ENCODE measurements at places on chromosomes 5 and 9.

DNA sequence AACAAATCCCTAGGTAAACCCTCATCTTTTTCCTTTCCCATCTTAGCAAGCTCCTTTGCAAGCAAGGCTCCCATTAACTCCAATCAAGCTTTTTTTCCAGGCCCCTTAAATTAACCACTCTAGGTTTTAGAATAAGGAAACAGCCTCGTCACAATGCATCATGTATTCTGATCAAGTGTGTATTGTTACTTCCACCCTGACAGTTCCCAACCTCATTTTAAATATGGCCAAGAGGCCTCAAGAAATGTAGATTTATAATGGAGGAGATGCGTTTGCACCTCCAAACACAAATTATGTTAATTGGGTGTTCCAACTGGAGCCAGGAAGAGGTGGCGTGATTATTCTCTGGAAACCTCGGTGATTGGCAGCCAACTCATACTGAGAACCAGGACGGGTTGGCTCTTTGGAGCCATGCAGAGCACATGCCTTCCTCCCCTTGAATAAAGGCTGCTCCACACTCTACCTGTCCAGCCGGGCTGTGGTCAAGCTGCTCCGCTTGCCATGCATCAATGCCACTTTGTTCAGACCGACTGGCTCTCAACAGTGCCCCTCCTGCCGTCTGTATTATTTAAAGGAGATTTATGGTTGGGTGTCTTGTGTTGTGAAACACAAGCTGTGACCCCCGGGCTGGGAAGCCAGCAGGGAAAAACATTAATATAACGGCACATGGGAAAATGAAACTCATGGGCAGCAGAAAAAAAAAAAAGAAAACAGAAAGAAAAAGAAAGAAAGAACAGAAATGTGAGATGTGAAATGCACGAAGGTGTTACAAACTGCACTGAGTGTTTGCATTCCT lies 191.1 kb downstream of the EBF1 start:
- DNase-seq = no peak

DNA sequence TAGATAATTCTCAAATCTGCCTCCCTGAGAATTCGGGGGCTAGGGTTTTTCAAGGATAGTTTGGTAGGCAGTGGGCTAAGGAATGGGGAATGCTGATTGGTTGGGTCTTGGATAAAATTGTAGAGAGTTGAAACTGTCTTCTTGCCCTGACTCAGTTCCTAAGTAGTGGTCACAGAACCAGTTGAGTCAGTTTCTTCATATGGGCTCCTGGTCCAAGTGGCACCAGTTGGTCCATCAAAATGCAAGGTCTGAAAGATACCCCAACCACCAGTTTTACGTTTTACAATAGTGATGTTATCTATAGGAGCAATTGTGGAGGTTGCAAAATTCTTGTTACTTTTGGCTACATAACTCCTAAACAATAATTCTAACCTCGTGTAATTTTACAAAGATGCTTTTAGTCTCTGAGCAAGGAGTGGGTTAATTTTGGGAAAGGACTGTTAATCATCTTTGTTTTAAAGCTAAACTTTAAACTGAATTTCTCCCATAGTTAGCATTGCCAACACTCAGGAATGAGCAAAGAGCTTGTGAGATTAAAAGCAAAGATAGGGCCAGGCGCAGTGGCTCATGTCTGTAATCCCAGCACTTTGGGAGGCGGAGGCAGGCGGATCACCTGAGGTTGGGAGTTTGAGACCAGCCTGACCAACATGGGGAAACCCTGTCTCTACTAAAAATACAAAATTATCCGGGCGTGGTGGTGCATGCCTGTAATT lies 7.7 kb downstream of the CDK7 start:
- DNase-seq = no peak

DNA sequence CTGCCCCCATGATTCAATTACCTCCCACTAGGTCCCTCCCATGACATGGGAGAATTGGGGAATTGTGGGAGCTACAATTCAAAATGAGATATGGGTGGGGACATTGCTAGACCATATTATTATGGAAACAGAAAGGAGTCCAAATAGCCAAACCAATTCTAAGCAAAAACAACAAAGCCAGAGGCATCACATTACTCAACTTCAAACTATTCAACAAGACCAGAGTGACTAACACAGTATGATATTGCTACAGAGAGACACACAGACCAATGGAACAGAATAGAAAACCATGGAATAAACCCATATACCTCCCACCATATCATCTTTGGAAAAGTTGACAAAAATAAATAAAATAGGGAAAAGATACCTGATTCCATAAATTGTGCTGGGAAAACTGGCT lies 710.5 kb upstream of the CDH9 start:
- DNase-seq = no peak

- no peak for DNase-seq
Observed at GRCh38 chr5:164532235-164532900, 1026.9 kb downstream of the MAT2B start.

DNA sequence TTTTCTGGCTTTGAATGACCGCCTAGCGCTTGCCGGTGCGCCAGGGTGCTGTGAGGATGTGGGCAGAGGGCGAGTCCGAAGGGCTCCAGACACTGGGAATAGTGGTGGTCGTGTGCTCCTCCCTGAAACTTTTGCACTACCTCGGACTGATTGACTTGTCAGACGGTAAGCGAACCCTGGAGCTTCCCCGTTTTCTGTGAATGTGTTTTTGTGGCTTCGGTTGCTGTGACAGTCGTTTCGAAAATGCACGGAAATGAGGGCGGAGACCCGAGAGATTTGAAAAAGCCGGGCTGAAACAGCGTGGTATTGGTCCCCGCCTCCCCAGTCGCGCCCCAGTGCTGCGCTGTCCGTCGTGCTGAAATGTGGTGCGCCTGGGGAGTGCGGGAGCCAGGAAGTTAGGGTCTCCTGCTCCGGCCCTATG lies 102.5 kb upstream of the GABRP start:
- DNase-seq = peak; percentile 50

DNA sequence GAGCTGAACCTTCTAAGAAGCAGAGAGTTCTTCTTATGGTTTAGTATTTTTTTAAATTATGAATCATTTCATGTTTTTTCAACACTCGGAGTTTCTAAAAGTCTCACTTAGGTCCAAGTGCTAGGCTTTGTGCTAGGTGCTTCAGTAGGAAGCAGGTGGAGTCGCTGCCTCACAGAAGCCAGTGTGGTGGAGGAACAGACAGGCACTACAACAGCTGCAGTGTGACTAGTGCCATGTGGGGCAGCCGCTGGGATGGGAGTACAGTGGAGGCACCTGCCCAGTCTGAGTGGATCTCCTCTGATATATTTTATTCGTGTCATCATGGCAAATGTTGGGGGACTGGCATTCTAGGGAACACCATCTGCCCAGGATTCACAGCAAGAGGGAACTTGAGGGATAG lies 15.3 kb downstream of the PCDHGC5 start:
- DNase-seq = no peak

- no peak for DNase-seq
Observed at GRCh38 chr5:98490348-98490747, 283.1 kb upstream of the RGMB start.

- DNase-seq = peak; percentile 30
Observed at GRCh38 chr5:60687927-60688720, 11.8 kb downstream of the DEPDC1B start.

DNA sequence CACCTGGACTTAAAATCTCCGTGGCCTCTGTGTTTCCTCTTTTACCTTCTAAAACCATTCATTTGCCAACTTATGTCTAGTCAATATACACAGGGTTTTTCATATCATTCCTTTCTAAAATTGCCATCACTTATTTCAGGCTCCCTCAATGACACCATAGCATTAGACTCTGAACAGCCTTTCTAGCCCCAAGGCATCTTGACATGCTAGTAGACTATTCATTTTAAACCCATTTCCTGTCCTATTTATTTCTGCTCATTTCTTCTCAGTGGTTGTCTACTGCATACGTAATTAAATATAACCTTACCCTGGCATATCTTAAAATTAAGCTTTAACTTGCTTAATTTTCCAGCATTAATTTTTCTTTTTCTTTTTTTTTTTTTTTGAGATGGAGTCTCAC lies 83.2 kb downstream of the PHAX start:
- DNase-seq = no peak

GRCh38 chr9:133977421-133978201 lies 14.5 kb downstream of the VAV2 start:
- no peak for DNase-seq

GRCh38 chr5:116361171-116361967 lies 213.3 kb downstream of the SEMA6A start:
- DNase-seq = no peak

GRCh38 chr5:123273984-123274383 lies 149.2 kb downstream of the CEP120 start:
- no peak for DNase-seq

DNA sequence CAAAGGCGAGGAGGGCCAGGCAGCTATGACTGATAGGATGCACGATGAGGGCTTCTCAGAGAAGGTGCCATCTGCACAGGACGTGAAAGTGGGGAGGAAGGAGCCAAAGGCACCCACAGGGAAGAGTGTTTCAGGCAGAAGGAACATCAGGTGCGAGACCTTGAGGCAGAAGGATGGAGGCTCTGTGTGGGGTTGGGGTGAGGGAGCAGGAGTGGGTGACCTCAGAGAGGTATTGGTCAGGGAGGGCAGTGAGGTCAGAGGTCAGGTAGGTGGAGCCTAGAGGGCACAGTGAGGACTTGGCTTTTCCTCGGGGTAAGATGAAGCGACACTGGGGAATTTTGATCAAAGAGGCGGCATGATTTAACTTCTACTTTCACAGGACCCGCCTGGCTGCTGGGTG lies 64.7 kb upstream of the XPA start:
- DNase-seq = no peak

GRCh38 chr9:98380065-98380681 lies 124.7 kb upstream of the TBC1D2 start:
- peak; percentile 57 for DNase-seq

DNA sequence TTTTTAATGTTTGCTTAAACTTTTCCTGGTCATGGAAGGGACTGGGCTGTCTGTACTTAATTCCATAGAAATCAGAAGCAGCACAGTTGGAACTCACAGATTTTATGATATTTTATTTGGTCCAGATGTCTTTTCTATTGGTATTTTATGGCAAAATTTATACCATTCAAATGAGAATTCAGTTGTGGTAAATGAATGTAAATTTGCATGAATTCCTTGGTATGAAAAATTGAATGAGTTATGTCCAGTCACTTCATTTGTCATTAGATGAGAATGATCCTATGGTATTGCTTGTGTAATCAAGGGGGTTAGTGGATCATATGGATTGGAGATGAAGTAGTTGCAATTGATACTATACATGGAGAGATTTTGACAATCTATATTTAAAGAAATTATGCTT lies 188.0 kb downstream of the KDM4C start:
- no peak for DNase-seq

- no peak for DNase-seq
Observed at GRCh38 chr5:168299372-168299771, 7.9 kb downstream of the WWC1 start.

- DNase-seq = no peak
Observed at GRCh38 chr5:133247881-133248624, 196.2 kb downstream of the HSPA4 start.

DNA sequence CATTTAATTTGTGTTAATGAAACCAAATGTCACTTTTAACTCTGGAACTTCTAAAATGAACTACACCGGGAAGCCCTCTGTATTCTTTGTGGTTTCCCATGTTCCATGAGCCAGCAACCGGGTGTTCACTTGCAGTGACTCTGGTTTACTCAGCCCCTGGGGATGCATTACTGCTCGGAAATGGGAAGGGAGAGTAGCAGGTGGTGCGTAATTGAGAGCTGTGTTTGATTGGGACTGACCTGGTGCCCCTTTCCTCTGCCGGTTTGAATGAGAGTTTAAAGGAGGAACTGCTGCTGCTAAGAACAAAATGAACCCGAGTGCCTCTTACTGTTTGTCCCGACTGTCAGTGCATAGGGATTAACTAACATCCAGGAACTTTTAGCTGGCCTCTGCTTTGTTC lies 100.1 kb upstream of the DHFR start:
- DNase-seq = no peak

DNA sequence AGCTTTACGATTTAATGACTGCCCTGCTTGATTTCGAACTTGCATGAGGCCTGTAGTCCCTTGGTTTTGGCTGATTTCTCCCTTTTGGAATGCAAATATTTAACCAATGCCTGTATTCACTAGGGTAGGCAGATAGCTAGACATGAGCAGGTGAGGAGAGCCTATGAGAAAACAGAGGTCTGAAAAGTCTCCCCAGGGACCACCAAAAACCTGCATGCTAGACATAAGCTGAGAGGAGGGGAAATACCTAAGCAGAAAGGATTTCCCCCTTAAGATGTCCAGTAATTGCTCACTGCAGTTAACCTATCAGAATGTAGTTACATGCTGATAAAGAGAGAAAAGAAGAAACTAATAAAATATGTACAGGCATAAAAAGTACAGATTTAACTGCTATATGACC lies 667.4 kb upstream of the SEMA6A start:
- no peak for DNase-seq

DNA sequence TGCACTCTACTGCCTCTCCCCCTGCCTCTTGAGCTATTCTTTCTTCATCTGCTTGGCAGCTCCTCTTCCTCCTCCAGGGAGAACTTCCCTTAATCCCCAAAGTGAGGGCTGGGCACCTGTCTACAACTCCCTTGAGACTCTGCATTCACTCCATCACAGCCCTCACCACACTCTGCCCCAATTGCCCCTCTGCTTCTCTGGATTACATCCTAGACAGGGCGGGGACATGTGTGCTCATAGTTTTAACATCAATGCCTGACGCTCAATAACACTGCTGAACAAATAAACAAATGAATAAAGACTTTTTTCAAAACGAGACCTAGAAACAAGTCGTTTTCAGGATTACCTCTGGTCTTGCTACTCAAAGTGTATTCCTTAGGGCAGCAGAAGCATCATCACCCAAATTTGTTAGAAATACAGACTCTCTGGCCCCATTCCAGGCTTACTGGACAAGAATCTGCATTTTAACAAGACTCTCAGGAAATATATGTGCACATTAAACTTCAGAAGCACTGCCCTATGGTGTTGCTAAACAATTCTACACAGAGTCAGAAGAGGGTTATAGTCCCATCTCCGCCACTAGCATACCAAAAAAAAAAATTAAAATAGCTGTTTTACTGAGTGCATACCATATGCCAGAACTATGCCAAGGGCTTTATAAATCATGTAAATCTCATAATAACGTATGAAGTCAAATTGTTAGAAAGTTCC lies 115.6 kb downstream of the CDK5RAP2 start:
- DNase-seq = no peak

DNA sequence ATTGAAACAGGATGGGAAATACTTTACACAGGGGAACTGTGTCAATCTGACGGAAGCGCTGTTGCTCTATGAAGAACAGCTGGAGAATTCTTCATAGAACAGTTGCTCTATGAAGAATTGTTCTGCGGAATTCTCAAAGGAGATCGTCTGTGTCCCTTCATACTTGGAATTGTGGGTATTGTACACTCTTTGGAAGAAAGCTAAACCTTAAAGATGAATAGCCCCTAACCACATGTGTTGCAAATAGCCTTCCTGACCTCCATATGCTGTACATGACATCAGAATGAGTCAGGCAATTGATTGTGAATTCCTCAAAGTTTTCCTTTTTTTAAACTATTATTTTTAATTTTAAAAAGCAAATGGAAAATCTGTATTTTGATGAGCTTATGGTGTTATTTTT lies 15.6 kb downstream of the NIM1K start:
- DNase-seq = no peak

All from GM13976 (cell line).